ENCODE measurements at places on chromosomes 5 and 9.

GRCh38 chr5:179568721-179569120, 18.4 kb downstream of the RUFY1 start:
- DNase-seq: no peak

- no peak for DNase-seq
These were observed 215.8 kb downstream of the SLCO4C1 start for GRCh38 chr5:102080288-102080687.

DNA sequence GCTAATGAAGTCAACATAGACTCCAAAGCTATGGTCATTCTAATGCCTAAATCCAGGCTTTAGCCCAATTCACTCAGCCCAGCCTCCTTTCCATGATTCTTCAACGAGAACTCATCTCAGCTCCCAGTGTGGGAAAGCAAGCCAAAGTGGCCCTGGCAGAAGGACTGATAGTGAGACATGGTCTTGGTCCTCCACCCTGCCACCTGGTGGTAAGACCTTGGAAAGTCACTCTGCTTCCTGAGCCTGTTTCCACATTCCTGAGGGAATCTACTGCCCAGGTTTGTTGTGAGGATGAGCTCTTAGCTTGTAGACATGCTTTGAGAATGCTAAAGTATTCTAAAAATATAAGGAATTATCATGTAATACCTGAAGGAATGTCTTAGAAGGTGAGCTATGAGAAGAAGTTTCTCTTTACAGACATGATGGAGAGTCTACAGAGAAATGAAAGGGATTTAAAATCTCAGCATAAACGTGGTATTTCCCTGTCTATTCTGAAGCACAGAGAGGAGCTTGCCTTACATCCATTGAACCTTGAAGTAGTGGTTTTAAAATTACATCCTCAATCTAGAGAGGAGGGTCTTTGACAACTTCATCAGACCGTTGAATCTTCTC, 173.5 kb downstream of the TRIM32 start:
- DNase-seq: peak; percentile 67

DNA sequence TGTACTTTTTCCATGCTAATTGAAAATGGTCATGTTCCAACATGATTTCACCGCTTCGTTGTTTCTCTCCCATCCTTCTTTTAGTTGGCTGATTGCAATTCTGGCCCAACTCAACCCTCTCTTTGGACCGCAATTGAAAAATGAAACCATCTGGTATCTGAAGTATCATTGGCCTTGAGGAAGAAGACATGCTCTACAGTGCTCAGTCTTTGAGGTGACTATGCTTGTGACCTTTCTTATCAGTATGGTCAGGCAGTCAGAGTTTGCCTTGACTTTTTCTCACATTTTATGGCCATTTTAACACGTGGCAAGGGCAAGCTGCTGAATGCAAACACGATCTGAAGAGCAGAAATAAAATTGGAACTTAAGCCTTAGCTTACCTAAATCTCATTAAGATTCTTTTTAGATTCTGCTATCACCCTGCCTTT, 36.0 kb upstream of the CREBRF start:
- DNase-seq: no peak

DNA sequence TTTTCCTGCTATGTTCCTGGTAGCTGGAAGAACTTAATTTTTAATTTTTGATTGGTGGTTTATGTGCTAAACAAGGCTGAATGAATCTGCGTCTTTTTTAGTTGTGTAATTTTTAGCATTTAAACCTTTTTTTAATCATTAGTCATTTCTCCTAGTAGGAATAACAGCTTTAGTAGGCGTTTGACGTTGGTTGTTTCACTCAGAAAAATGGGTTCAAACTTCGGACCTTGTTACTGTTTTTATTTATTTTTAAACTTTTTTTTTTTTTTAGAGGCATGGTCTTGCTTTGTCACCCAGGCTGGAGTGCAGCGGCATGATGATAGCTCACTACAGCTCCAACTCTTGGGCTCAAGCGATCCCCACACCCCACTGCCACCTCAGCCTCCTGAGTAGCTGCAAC, 12.9 kb downstream of the SFXN1 start:
- no peak for DNase-seq

- no peak for DNase-seq
These were observed 44.4 kb upstream of the RASGRF2 start for GRCh38 chr5:80915716-80916115.

DNA sequence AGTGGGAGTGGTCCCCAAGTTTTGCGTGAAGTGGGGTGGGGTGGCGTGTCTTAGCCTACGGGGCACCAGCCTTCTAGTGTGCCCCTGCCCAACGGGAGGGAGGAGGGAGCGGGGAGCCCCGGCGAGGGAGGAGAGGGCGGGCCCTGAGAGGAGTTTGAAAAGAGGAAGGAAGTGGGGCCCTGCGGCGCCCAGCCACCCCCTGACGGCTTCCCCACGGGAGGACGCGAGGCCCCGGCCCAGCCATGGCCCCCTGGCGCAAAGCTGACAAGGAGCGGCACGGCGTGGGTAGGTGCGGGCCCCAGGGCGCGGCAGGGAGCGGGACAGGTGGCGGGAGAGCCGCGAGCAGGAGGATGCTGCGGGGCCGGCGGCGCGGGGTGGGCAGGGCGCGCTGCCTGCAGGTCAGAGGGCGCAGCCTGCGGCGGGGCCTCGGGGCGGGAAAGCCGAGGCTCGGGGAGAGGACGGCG, at the start of gene DOCK2:
DOCK2 (plus strand) TSS at position 191 of the 464 bp plus-strand sequence; CDS start at position 243, 52 bp downstream.
- DNase-seq: peak; percentile 92

DNA sequence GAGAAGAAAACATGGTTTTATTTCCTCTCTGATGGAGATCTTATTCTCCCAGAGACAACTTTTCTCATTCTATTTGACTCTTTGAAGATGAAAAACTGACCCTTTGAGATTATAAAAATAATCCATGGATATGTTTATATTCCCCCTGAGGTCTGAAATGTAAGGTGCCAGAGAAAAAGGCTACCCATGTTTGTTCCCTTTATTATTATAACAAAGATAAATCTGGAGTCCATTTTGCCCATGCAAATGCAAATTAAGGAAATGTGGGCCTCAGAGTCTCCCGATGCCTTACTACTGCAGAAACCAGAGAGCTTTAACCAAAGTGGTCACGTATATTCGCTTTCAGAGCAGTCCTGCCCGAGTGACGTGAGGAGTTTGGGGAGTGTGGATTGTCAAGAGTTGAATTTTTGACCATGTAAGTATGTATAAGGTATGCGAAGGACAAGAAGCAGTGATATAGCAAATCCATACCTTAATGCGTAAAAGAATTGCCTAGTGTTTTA, 312.5 kb downstream of the RASEF start:
- no peak for DNase-seq

Data from activated CD4-positive, alpha-beta T cell treated with anti-CD3 and anti-CD28 coated beads, Interleukin-2, amount 10 ng/mL, durations not matched to agents 24 days and 14 days (primary cell).